A549 treated with Hydrocortisone at 1 μM for 4 hours (cell line): ENCODE measurements at places on chromosomes 5 and 9. TPM values are rescaled to one million over a fixed set of nuclear protein-coding genes. Genes with fewer than 3 reads are reported as not detected.

Gene SLC25A2
- not detected in 5 replicates for total RNA-seq

Gene MAPKAP1
- 56.2 to 84.2 TPM (median 77.0 TPM) in 5 replicates for total RNA-seq

Gene SAPCD2
- total RNA-seq: 17.6 to 24.7 TPM (median 21.7 TPM) in 5 replicates

Gene SLC6A3
- total RNA-seq: 0.62 to 0.97 TPM (median 0.75 TPM) in 5 replicates

Gene SPATA31D3
- not detected in 5 replicates for total RNA-seq

Gene C1QTNF2
- total RNA-seq: 0.06 to 0.12 TPM (median 0.08 TPM) in 5 replicates

Gene RAB14
- total RNA-seq: 50.1 to 58.1 TPM (median 51.2 TPM) in 5 replicates

Gene RGS7BP
- not detected in 5 replicates for total RNA-seq

Gene SV2C
- not detected in 5 replicates for total RNA-seq
